ENCODE measurements at places on chromosomes 1 and 21. TPM values are rescaled to one million over a fixed set of nuclear protein-coding genes. Genes with fewer than 3 reads are reported as not detected.

Gene SLFNL1
- not detected for total RNA-seq

Gene APOBEC4
- not detected for total RNA-seq

Gene AKT3
- 21.3 TPM for total RNA-seq

Gene ANKRD65
- not detected for total RNA-seq

Gene AGMAT
- 8.1 TPM for total RNA-seq

Gene STUM
- total RNA-seq: not detected

Gene TLCD4
- 13.1 TPM for total RNA-seq

Gene PROX1
- total RNA-seq: 0.18 TPM

Gene GUCA2B
- total RNA-seq: not detected

Gene FCRL6
- total RNA-seq: not detected

Gene IL12RB2
- total RNA-seq: 0.04 TPM

Gene MAN1C1
- total RNA-seq: 0.37 TPM

Gene TINAGL1
- 0.76 TPM for total RNA-seq

Gene PCNX2
- 11.3 TPM for total RNA-seq

Gene TTC24
- total RNA-seq: not detected

Gene DCLRE1B
- total RNA-seq: 8.9 TPM

Gene PIGV
- total RNA-seq: 5.2 TPM

Gene KRTAP13-2
- not detected for total RNA-seq

Gene F3
- total RNA-seq: 3.4 TPM

Gene AADACL3
- not detected for total RNA-seq

Gene PIK3CD
- 5.4 TPM for total RNA-seq

Gene MAGI3
- 3.6 TPM for total RNA-seq

Gene GJA4
- total RNA-seq: not detected

Gene PPIAL4G
- total RNA-seq: not detected

Gene HFM1
- not detected for total RNA-seq

Gene STXBP3
- total RNA-seq: 21.1 TPM

Gene CFHR2
- total RNA-seq: not detected

Gene PPM1J
- total RNA-seq: 1.3 TPM

Gene RNF186
- total RNA-seq: not detected

Gene TPRG1L
- 22.7 TPM for total RNA-seq

Gene QSOX1
- 68.3 TPM for total RNA-seq

Gene TNFSF18
- total RNA-seq: not detected

Gene SDC3
- total RNA-seq: 14.0 TPM

Gene NBPF1
- 26.9 TPM for total RNA-seq

Gene FMO1
- not detected for total RNA-seq

Gene RCC2
- total RNA-seq: 55.8 TPM

Gene SMCP
- not detected for total RNA-seq

Gene SPRR2A
- not detected for total RNA-seq

Gene DPT
- total RNA-seq: not detected

Gene ZNF695
- 3.4 TPM for total RNA-seq

Gene TLR5
- total RNA-seq: 0.49 TPM

Gene HNRNPCL2
- not detected for total RNA-seq

Gene LCE1F
- total RNA-seq: not detected

Gene LAMB3
- 23.2 TPM for total RNA-seq

Gene CSF3R
- not detected for total RNA-seq

Gene BARHL2
- not detected for total RNA-seq

Gene PCAT6
- total RNA-seq: 1.4 TPM

Gene RNF223
- total RNA-seq: 0.27 TPM

Gene TMPRSS2
- 0.07 TPM for total RNA-seq

Gene RHOC
- 367 TPM for total RNA-seq

Gene RSRP1
- total RNA-seq: 25.4 TPM

Gene PTPN14
- 13.0 TPM for total RNA-seq

Gene FOXD3
- 0.75 TPM for total RNA-seq
